ENCODE measurements at places on chromosomes 5 and 9.

GRCh38 chr5:168407211-168407610, 79.1 kb upstream of the RARS1 start:
- DNase-seq = no peak

DNA sequence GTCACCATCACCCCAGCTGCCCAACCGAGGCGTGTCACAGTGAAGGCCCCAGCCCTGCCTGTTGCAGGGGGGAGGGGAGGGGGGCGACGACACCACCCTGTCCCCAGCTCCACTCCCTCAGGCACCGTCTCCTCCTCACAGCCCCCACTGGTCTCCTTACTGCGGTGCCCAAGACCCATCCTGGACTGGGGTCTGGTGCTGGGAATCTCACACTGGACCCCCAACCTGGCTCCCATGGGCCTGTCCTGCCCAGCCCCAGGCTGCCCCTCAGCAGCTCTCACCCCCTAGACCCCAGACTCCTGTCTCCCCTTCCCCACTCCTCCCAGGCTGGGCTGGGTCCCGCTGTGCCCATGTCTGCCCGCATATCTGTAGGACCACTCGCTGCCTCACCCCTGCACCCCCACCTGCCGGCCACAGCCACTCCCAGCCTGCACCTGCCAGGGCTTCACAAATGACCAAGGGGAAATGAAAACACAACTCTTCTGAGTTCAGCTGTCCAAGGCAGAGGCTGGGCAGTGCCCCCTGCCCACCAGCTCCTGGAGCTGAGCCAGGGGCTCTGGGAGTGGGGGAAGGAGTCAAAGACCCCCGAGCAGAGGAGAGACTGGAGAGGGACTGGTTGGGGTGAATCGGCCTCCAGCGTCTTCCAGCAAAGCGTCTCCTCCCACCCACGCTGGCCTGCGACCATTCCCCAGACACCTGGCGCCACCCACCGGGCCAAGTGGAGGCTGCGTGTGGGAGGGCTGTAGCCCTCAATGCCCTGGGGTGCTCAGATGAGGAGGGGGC, 32.6 kb upstream of the EGFL7 start:
- DNase-seq = no peak

- no peak for DNase-seq
Observed at GRCh38 chr5:181114844-181115778, 15.9 kb downstream of the OR2V1 start.

- no peak for DNase-seq
Observed at GRCh38 chr9:16138561-16139491, 586.0 kb downstream of the CCDC171 start.

DNA sequence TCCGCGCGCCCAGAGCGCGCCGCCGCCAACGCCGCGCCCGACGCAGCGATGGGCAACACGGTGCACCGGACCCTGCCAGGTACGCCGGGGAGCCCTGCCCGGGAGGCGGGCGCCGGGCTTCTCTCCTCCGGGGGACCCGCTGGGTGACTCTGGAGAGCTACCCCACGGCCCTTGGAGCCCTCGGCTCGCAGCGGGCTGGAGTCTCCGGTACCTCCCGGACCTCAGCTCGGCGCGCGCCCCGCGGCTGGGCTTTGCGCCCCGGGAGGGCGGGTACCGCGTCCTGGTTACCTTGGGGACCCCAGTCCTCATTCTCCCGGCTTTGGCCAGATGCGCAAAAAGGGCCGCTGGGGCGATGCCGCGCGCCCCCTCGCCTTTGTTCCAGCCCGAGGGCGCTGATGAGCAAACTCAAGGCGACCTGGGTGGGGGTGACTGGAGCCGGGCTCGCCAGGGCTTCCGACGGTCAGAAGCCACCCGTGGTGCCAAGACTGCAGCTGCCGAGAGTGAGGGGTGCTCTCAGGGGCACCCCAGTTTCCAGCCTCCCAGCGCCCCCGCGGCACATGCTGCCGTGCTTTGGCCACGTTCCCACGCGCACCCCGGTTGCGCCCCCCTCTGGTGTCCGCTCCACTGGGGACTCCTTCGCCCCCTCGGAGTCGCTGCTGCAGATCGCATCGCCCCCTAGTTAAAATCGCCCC, 442 bp downstream of the NEURL1B start:
- no peak for DNase-seq

GRCh38 chr5:39517800-39518199, 93.0 kb upstream of the DAB2 start:
- DNase-seq = no peak

GRCh38 chr5:58326022-58326421, 133.9 kb downstream of the PLK2 start:
- DNase-seq = no peak

DNA sequence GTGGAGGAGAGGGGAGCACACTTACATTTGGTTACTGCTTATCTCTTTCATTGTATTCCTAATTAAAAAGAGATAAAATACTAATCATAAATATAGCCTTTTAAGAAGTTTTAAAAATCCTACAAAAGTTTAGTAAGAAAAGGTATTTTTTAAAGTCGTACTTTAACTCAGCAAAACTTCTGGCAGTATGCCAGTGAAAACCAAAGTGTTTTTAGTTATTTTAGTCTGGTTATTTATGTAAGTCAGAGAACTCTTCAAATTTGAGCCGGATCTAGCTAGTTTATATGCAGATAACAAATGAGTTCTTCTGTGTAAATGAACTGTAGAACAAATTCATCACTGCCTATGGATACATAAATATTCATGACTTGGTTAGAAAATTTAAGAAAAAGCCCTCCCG, 36.5 kb upstream of the ANKDD1B start:
- DNase-seq = no peak
